ENCODE measurements at places on chromosomes 3 and 15. TPM values are rescaled to one million over a fixed set of nuclear protein-coding genes. Genes with fewer than 3 reads are reported as not detected.

SYNPR gene
- total RNA-seq, result not detected

SV2B gene
- total RNA-seq, result 0.02 TPM

MYH15 gene
- total RNA-seq, result 0.11 TPM

OR5H6 gene
- not detected for total RNA-seq

LRRC2 gene
- 0.04 TPM for total RNA-seq

SCAANT1 gene
- not detected for total RNA-seq

CADPS gene
- total RNA-seq, result not detected

CHRNA5 gene
- total RNA-seq, result 8.4 TPM

SI gene
- not detected for total RNA-seq

CPLX3 gene
- not detected for total RNA-seq

MUC4 gene
- 0.24 TPM for total RNA-seq

AHSG gene
- not detected for total RNA-seq

DNA sequence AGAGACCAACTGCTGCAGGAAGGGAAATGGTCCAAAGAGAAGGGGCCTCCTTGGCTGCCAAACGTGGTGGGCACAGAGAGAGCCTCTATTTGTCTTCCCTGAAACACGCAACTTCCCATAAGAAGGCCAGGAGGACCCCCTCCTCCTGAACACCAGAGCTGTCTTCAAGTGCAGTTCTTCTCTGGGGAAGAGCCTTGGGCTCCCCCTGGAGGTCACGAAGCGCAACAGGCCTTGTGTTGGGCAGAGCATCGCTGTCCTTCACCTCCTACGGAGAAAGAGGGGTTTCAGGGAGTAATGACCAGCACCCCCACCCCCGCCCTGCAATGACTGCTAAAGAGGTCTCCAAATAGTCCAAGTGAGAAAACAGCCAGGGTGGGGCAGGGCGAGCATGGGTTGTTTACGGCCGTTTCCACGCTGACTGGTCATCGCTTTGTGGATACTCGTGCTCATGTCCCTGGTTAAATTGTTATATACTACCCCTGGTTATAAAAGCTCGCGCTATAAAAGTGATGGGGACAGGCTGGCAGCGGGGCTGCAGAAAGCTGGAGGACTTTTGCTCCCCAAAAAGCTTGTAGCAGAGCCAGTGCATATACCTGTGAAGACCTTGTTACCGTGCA, 397.5 kb upstream of the ATP10A start:
- no peak for DNase-seq

DNA sequence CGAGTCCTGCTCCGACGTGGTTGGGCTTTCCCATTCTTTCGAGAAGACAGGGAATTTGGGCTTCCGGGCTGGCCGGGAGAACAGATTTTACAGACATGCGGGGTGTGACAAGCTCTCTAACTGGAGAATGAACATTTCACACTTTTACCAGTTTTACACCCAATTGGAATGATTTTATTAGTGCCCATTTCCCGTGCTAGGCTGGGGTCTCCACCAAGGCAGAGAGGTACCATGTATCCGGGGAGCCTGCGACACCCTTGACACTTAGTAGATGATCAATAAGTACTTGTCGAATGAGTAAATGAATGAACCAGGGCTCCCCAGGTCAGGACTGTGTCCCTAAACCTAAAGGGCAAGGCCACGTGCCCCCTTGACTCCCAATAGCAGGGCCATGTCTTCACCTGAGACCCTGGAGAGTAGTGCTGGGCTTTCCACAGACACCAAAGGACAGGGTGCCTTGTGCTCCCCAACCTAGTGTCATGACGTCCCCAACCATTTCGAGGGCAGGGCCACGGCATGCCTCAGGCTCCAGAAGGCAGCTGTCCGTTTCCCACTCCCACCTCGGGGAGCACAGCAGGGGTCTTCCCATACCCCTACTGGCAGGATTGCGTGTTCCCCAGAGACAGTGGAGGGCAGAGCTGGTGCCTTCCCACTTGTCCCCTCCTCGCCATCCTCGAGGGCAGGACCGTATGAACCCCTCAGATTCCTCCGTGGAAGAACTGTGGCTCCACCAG, 679 bp upstream of the MYD88 start:
- DNase-seq, result peak; percentile 13

DNA sequence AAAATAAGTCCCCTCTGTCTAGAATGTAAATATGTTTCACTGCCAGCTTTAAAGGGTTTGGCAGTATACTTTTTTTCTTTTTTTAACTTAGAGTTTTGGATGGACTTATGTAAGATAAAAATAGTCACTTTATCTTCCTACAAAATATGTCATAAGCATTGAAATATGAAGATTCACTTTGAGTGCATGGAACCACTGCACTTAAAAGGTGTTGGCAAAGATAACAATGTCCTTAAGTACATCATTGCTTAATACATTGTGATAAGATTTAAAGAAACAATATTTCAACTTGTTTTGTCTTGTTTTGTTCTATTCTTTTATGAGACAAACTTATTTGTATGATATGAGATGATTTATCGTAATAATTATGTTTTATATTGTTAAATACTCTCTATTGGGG, 66.3 kb upstream of the NAALADL2 start:
- DNase-seq, result no peak

- no peak for DNase-seq
Measured at GRCh38 chr3:45087155-45087554, 59.0 kb downstream of the CDCP1 start.

- no peak for DNase-seq
Measured at GRCh38 chr3:118501152-118501551, 533.5 kb downstream of the IGSF11 start.

DNA sequence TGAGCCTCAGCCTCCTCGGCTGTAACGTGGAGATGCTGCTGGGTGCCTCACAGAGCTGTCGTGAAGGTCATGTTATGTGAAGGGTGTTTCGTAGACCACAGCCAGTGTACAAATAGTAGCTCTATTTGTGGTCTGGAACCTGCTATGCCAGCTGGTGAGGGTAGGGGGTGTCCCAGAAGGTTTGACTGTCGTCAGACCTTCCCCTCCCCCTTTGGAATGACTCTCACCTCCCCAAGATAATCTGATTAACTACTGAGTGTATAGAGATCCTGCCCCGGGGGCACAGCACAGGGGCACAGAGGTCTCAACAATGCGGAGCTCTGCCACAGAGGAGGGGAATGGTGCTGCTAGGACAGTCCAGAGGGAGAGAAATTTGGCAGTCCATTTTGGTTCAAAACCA, 20.5 kb downstream of the FGD5 start:
- DNase-seq, result no peak

DNA sequence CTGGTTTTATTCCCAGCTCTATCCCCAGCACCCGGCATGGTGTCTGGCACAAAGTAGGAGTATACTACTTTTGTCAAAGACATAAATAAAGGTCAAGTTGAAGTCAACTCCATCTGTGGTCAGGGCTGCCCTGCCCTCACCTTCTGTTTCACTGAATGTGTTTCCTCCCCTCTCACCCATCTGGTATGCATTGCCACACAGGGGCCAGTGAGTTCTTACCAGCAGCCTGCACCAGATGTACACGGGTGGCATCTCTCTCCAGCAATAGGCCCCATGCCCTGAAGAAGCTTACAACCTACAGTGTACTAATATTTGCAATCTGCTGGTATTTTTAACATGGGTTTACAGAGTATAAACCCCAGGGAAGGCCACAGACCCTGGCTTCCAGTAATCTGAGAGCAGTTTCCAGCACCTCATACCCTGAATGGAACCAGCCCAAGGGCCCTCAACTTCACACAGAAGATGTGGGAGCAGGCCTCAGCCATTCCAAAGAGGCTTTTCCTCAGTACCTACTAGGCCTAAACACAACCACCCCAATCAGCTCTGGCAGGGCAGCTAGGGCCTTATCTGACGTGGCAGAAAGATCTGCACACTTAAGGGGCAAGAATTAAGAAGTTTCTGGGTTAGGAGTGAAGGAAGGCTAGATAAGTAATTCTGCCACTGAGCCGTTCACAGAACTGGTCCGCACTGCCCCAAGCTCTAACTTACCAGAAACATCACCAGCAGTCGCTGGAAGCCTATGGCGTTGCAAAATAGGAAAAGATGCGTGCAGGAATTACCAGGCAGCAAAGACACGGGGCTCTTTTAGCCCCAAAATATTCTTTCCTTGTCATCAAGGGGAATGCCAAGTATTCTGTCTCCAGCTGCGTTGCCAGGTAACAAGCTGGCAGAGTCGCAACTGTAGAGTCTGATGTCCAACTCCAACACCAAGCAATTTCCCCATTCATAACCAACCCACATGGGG, 2.1 kb downstream of the IDH2 start:
- no peak for DNase-seq

- no peak for DNase-seq
Measured at GRCh38 chr3:58979840-58980239, 70.0 kb downstream of the CFAP20DC start.

DNA sequence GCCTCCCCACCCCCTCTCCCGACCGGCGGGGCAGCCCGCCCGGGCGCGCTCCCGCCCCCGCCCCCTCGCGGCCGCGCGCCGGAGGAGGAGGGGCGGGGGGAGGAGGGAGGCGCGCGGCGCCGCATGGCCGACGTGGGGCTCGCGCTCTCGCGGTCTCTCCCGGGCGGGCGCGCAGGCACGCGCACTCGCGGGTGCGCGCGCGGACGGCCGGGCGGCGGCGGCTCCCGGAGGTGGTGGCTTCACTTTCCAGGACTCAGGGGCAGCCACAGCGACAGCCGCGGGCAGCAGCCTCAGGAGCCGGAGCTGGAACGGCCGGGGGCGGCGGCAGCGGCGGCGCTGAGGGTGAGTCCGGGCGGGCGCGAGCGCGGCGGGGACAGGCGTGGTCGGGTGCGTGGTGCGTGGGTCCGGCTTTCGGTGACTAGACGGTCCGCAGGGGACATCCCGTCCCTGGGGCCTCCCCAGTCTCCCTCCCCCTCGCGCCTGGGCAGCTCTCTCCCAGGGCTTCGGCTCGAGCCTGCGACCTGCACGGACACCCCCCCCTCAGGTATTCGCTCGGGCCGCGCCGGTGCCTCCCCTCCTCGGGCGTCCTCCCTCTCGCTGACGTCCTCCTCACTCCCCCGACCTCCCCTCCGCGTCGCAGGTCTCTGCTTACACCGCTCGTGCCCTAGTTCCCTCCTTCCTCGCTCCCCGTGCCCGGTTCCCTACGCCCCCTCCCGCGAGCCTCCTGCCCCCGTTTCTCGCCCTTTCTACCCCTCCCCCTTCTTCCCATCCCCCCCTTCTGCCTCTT, at the start of gene UBE2E2:
Gene UBE2E2 (plus strand): TSS at position 407 of the 787 bp plus-strand sequence.
- peak; percentile 70 for DNase-seq

- DNase-seq, result no peak
Measured at GRCh38 chr15:80179025-80179759, 26.4 kb downstream of the FAH start.

DNA sequence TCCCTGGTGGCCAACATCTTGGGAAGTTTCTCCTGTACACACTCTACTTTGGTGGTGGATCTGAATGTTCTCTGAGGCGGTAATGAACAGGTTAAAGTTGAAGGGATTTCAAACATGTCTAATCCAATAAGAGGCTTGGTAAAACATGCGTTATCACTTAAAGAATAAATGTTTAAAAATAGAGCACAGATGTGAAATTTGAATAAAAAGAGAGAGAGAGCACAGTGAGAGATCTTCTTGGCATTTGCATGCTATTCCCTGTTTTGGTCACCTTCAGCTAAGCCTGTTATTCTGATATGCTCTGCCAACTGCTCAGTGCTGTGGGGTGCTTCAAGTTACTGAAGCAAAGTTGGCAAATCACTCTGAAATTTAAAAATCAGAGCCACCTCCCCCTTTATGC, 237.7 kb upstream of the WNT5A start:
- DNase-seq, result no peak

DNA sequence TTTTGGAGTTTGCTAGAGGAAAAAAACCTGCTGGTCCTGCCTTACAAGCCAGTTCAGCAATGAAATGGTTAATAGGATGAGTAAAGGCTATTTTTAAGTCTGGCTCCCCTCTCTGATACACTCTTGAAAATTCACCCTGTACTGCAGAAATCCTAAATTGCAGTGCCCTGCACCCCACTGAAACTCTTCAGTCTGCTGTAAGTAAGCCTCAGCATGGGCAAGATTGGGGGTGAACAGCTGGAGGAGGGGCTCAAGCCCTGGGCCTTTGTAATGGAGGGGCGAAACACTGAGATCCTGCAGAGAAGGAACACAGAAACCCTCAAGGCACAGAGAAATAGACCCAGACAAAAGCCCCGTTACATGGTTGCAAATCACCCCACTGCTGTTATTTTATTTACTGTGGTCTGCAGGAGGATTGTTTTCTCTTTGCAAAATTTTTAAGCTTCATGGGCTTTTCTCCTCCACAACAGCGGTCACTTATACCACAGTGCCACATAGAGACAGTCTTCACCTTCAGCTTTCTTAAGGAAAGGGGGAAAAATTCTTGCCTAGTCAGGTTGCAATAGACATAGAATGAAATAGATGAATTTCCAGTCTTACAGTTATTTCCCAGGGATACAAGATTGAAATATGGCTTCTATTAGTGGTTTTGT, 45.0 kb downstream of the SOX2 start:
- no peak for DNase-seq

GRCh38 chr15:77838061-77838460, 205.3 kb upstream of the LINGO1 start:
- DNase-seq, result no peak

GRCh38 chr3:128727996-128728395, 2.0 kb downstream of the RAB7A start:
- no peak for DNase-seq

GRCh38 chr3:124770336-124771082, 40.3 kb downstream of the UMPS start:
- no peak for DNase-seq

DNA sequence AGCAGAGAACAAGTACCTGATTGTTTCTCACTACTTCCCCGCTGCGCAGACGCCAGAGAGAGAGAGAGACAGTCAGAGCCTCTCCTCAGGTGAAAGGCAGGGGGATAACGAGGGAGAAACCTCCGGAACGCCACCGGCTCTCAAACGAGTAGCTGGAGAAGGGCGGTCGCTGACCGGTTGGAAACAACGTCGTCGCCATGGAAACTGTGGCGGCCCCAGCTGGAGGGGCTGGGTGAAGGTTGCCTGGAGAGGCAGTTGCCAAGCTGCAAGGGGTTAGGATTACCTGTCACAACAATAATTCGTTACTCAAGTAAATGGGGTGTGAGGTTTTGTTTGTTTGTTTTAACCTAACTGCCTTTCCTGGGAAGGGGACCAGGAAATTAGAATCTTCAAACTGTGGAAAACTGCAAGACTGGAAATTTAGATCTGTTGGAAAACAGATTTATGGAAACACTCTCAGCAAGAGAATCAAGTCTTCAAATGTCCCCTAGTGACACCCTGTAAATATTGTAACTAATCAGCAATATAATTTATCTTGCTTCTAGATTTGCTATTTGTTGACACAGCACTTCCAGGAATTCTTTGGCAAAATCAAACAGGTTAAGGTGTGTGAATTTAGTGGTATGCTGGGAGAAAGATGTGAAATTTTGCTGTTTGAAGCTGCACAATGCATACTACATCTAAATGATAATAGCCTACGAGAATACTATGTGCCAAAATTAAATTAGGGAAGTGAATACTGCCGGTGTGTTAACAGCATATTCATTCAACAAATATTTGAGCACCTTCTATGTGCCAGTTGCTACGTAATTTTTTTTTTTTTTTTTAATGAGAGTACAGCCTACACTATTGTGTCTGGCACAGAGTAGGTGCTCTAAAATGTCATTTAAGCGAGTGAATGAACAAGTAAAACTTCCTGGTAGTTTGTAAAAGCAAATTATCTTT, at the start of gene DNAH12:
Gene DNAH12 (minus strand): TSS at position 164 of the 945 bp plus-strand sequence. CDS start 1,474 bp downstream, outside the sequence.
- DNase-seq, result no peak
